Activated CD4-positive, alpha-beta T cell treated with anti-CD3 and anti-CD28 coated beads for 24 hours (primary cell): ENCODE measurements at places on chromosomes 16 and 17.

GRCh38 chr17:64281962-64282752, 19.1 kb upstream of the TEX2 start:
- peak; percentile 46 for DNase-seq

DNA sequence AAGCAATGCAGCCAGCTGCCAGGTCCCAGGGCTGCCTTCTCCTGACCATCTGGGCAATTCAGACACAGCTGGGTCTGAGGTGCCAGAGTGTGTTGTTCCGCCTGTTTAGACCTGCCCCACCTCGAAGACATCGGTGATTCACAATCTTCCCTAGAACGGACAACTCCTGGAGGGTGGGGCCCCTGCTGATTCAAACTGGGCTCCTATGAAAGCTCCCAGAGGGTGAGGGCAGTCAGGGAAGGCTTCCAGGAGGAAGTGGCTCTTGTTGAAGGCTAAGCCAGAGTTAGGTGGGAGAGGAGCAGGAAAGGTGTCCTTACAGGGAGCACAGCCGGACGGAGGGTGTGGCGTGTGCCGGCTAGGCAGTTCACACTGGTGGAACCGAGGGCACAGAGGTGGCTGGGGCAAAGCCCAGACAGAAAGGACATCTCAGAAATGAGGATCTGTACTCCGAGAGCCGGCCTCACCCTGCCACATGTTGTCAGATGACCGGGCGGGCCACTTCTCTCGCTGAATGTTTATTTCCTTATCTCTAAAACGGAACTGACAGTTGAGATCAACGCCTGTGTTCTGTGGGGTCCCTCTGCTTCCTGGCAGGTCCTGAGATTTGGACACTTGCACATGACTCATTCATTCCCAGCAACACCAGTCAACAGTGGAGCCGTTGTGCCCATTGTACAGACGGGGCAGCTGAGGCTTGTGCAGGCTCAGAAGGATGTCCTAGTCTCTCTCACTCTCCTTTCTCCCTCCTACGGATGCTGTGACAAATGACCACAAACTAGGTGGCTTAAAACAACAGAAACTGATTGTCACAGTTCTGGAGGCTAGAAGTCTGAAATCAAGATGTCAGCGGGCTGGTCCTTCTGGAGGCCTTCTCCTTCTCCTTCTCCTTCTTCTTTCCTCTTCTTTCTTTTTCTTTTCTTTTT, 26.9 kb upstream of the LITAF start:
- DNase-seq = no peak

- no peak for DNase-seq
These were observed 12.3 kb upstream of the UBE2I start for GRCh38 chr16:1297018-1297696.

- no peak for DNase-seq
These were observed 6.5 kb downstream of the LGALS3BP start for GRCh38 chr17:78973196-78973595.

DNA sequence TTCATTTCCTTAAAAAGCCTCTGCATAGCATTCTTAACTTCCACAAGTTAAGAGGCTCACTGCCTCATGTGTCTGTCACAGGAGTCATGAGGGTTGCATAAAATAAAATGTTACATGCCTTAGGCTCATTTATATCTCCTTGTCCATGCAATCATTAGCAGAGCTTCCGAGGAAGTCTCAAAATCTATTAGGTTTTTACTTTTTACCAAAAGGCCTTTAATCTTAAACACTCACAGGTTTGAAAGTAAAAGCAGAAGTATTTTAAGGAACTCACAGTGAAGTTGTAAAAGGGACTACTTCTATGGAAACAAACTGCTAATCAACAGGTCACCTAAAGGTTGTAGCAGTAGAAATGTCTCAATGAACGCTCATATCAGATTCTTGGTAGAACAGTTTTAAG, 5.2 kb upstream of the ATP6V0A1 start:
- DNase-seq = no peak

- no peak for DNase-seq
These were observed 91.0 kb downstream of the RTN4RL1 start for GRCh38 chr17:1933875-1934715.

DNA sequence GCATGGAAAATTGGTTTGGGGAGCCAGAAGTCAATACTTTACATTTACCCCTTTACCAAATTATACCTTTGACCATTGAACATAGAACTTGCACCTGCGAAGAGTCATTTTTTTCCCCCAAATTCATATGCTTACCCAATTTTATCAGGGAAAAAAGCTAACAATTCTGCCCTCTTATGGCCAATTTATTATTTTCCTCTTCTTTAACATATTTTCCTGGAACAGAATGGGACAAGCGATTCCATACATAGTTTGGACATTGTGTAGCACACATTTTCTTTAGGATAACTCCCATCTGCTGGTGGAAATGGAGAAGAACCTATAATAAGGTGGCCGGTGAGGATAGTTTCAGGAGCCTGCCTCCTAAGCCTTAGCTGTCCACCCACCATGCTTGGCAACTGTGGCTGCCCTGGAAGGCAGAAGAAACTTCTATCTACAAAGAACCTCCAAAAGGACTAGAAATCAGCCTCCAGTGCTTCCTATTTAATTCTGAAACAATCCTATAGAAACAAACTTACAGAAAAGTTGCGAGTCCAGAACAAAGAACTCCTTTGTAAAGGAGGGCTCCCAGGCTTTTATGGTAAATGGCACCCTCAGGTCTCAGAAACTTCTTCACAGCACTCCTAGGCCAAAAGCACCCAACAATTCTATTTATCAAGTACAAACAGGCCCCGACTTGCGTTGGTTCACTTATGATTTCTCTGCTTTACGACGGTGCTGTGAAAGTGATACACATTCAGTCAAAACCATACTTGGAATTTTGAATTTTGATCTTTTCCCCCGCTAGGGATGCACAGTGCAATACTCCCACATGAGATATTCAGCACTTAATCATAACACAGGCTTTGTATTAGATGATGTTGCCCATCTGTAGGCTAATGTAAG, 64.1 kb upstream of the CACNG4 start:
- DNase-seq = no peak

- no peak for DNase-seq
These were observed 20.4 kb downstream of the CARHSP1 start for GRCh38 chr16:8848231-8848938.

- no peak for DNase-seq
These were observed 185.7 kb downstream of the IRX5 start for GRCh38 chr16:55116165-55116920.

DNA sequence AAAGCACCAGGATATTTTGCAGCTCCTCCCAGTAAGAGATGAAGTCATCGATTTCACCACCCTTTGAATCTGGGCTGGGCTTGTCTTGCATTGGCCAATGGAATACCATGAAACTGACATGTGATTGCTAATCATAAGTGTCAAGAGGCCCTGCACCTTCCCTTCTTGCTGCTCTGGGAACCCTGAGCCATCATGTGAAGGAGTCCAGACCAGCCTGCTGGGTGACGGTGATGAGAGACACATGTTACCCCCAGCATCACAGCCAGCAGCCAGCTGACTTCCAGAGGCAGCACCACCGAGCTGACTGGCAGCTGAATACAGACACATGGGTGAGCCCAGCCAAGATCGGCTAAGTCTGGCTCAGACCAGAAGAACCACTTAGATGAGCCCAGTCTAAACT, 43.6 kb upstream of the CACNG4 start:
- no peak for DNase-seq

- DNase-seq = no peak
These were observed 31.5 kb downstream of the GINS2 start for GRCh38 chr16:85657267-85657650.

DNA sequence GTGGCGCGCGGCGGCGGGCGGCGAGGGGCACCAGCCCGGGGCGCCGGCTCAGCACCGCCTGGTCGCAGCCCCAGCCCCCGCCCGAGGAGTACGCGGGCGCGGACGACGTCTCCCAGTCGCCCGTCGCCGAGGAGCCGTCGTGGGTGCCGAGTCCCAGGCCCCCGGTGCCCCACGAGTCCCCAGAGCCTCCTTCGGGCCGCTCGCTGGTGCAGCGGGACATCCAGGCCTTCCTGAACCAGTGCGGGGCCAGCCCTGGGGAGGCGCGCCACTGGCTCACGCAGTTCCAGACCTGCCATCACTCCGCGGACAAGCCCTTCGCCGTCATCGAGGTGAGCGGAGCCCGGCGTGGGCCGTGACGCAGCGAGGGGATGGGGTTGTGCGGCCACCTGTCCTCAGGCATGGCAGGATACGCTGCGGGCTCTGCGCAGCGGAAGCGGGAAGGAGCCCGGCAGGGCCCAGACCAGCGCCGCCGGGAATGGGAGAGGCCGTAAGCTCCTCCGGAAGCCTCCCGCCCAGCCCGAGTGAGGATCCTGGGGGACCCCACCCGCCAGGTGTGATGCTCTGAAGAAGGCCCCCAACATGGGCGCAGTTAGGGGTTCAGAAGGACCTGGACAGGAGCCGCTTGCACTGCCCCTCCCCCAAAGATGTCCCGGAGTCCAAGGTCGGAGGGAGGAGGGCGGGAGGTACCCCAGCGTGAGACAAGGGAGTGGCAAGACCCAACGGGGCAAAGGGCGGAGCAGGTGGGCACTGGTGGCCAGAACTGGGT, 522 bp downstream of the NAGS start:
- no peak for DNase-seq

- no peak for DNase-seq
These were observed 632 bp downstream of the SLC9A5 start for GRCh38 chr16:67249178-67250044.

DNA sequence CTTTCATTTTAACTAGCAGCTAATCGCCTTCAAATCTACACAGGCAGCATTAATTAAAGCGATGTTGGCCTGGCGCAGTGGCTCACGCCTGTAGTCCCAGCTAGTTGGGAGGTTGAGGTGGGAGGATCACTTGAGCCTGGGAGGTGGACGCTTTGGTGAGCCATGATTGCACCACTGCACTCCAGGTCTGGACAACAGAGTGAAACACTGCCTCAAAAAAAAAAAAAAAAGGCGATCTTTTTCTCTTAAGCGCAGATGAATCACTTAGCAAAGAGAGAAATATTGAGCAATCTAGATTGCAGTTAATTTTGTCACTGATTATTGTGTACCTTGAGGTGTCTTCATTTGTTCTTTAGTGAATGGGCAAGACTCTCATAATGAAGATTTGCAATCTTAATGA, 12.4 kb downstream of the SNTB2 start:
- DNase-seq = no peak

GRCh38 chr16:79297805-79298204, 302.7 kb downstream of the MAF start:
- DNase-seq = no peak

DNA sequence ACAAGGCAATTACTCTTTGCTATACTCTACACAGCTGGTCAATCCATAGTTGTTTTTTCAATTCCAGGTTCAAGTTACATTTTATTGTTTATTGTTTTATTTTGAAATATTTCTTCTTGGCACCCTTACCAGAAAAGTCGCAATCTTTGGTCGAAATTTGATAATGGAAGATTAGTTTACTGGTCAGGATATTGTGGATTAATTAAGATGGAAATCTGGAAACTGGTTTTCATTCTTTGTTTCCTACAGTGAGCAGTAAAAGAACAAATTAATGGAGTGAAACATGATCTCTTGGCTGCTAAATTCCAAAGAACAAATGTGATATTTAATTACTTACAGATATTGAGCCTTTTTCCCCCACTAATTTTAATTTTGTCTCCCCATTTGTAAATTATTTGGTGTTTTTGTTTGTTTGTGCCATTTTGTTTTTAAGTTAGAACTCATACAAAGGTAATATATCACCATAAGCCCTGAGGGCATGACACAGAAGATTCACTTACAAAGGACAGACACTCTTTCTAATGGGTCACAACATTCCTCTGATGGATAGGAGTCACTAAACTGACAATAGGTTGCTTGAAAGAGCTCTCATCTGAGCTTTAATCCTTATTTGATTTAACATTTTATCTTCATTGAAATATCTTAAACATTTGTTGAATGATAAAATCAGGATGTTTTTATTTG, 700.2 kb downstream of the KCNJ2 start:
- DNase-seq = no peak

- DNase-seq = no peak
These were observed 7.2 kb upstream of the NLRC3 start for GRCh38 chr16:3584412-3584811.

DNA sequence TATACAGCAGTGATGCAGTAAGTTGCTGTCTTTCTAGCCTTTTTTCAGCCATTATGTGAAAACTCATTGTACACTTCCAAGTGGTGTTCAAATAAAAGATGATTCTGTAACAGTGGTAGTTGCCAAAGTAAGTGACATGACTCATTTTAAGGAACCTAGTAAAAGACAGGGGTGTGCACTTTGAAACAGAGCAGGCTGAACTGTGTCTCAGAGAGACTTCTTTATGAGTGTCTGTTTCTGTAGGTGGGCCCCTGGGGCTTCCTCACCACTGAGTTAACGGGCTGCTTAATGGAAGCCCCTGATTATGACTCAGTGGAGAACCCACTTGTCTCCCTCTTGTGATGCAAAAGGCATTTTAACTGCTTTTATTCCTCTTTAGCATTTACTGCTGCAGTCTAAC, 147.3 kb downstream of the PCTP start:
- DNase-seq = no peak

GRCh38 chr17:35159940-35160339, 12.3 kb downstream of the UNC45B start:
- DNase-seq = no peak

GRCh38 chr16:65200156-65200773, 78.4 kb upstream of the CDH11 start:
- no peak for DNase-seq

GRCh38 chr16:68869492-68870088, 26.3 kb downstream of the TANGO6 start:
- DNase-seq = no peak

DNA sequence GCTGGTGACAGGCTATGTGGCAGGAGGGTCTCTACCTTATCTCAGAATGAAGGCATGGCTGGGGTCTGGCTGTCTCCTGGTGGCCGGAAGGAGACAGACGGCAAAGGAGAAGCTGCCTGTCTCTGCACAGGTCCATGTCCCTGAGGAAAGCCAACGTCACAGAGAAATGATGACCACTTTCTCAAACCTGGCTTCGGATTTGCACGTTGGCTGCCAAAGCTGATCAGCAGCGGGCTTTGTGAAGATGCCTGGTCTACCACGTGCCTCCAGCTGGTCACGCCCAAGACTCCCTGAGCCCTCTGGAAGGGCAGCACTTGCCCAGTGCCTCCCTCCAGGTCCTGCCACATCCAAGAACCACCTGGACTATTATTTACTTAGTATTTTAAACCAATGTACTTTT, 8.4 kb downstream of the DEXI start:
- no peak for DNase-seq

DNA sequence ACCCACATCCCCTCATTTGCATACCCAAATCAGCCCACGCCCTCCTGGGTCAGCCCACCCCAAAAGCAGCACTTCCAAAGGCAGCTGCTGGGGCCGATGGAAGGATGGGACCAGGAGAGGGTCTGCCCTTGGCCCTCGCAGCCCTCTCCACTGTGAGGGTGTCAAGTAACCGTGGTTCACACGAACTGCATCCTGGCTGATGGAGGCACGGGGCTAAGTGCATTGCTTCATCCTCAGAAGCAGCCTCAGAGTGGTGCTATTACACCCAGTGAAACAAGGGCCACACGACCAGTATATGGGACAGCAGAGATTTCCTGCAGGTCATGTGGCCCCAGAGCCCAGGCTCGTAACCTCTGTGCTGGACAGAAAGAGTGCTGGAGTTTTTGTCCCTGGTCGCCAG, 13.2 kb upstream of the ATP2A3 start:
- DNase-seq = no peak

GRCh38 chr16:3952737-3953131, 72.2 kb upstream of the CREBBP start:
- DNase-seq = no peak

- no peak for DNase-seq
These were observed 8.7 kb downstream of the ERCC4 start for GRCh38 chr16:13928646-13929045.

- DNase-seq = no peak
These were observed 59.2 kb upstream of the LYRM9 start for GRCh38 chr17:27952366-27952765.
